Chondrocyte (in vitro differentiated cells): ENCODE measurements at places on chromosomes 16 and 17.

GRCh38 chr17:37037590-37038155 is 88.9 kb downstream of the AATF start:
- DNase-seq, result no peak

- no peak for DNase-seq
Measured at GRCh38 chr17:65025297-65025696, 31.2 kb downstream of the GNA13 start.

- DNase-seq, result no peak
Measured at GRCh38 chr17:41500131-41500911, 5.1 kb downstream of the KRT13 start.

DNA sequence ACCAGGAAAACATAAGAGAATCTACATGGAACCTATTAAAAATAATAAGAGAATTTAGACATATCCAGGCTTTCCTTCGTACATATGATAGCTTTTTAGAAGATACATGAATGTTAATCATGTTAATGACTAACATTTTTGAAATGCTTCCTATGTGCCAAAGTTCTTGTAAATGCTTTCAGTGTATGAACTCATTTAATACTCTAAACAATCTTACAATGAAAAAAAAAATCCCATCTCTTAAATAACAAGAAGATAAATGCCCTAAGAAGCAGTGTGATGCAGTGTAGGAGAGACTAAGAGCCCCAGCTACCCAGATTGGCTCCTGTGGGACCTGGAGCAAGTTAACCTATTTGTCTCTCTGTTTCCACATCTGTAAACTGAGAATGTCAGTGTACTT is 220.4 kb upstream of the MYOCD start:
- no peak for DNase-seq

DNA sequence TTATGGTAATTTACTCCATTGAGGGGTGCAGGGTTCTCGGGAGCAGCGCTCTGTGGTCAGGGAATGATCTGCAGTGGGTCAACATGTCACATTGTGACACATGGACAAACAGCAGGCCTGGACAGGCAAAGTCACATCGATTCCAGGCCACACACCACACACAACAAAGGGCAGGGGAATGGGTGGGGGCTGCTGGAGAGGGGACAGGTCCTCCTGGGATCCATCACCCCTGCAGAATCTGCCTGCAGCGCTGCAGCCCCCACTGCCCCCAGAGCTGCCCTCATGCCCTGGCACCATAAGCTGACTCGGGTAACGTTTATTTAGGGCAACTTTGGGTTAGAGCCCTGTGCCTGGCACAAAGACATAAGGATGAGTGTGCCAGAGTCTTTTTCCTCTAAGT is 9.1 kb downstream of the PEMT start:
- DNase-seq, result no peak

GRCh38 chr17:21199856-21200255 is 14.1 kb downstream of the TMEM11 start:
- DNase-seq, result no peak

- no peak for DNase-seq
Measured at GRCh38 chr16:66224626-66225025, 141.9 kb upstream of the CDH5 start.

- DNase-seq, result peak; percentile 62
Measured at GRCh38 chr17:40518401-40519088, 17.1 kb upstream of the TNS4 start.

- DNase-seq, result no peak
Measured at GRCh38 chr17:43898446-43898845, 8.9 kb downstream of the MPP2 start.

GRCh38 chr17:27968206-27968732 is 74.2 kb upstream of the NLK start:
- DNase-seq, result no peak

DNA sequence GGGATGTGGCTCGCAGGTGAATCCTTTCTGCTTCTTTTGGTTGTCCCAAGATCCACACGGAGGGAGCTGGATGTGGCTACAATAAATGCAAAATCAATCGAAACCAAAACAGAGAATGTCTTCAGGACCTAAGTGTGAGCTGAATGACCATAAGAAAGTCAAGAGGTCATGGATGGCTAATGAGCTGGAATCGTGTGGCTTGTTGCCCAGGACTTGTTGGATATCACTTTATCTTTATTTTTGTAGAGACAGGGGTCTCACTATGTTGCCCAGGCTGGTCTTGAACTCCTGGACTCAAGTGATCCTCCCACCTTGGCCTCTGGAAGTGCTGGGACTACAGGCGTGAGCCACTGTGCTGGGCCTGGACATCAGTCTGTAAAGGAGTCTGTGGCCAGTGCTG is 326.8 kb upstream of the N4BP1 start:
- DNase-seq, result no peak

DNA sequence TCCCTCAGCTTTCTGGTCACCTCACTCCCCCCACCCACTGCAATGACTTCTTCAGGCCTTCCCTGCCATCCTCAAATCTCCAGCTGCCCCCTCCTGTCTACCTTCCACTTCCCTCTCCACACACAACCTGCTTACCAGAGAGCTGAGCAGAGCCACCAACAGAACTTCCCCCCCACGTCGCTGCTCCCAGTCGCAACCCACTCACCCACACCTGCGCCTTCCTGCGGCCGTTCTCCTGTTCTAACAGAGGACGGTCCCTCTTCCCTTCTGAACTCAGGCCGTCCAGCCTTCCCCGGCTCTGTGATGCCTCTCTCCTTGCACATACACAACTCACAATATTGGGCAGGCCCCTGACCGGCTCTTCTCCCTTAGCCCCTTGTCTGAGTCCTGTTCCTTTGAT is 13.6 kb upstream of the NLRC5 start:
- no peak for DNase-seq

GRCh38 chr17:39194089-39194984 is 3.1 kb downstream of the CACNB1 start:
- DNase-seq, result no peak

DNA sequence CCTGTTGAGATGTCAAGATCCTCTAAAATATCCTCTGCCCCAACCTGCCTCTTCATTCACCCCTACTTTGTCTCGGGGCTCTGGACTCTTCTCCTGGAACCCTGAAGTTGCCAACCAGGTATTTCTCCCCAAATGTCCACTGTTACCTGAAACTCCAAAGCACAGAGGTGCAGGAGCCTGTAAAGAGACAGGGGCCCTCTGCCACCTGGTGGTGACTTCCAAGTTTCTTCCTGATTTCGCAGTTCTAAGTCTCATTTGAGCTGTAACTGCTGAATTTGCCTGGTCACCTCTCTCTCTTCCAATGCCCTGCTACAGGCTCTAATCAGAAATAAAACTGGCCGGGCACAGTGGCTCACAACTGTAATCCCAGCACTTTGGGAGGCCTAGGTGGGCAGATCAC is 77.1 kb upstream of the RCVRN start:
- no peak for DNase-seq

DNA sequence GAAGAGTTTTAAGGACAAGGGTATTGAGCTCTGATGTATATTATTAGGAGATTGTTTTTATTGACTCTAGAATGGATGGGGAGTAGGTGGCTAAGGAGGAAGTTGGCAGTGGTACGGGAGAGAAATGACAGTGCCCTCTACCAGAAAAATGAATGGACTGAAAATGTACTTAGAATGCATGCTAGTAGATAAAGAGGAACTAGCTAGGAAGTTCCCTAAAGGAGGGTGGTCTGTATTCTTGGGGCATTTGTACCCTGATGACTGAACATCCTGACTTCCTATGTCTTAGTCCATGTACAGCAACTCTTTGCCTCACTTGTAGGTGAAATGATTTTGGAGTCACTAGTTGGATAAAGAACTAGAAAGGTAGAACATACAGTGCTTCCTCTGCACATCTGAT is 581.5 kb upstream of the RBFOX1 start:
- DNase-seq, result no peak

- DNase-seq, result no peak
Measured at GRCh38 chr17:63221939-63222338, 224.2 kb downstream of the CYB561 start.

GRCh38 chr17:7380855-7381683 is at the start of gene TNK1:
TNK1 (plus strand) TSS chr17:7381089; CDS start chr17:7382927, 1,838 bp downstream.
- no peak for DNase-seq

- no peak for DNase-seq
Measured at GRCh38 chr17:82007228-82007494, 15.5 kb downstream of the CENPX start.

DNA sequence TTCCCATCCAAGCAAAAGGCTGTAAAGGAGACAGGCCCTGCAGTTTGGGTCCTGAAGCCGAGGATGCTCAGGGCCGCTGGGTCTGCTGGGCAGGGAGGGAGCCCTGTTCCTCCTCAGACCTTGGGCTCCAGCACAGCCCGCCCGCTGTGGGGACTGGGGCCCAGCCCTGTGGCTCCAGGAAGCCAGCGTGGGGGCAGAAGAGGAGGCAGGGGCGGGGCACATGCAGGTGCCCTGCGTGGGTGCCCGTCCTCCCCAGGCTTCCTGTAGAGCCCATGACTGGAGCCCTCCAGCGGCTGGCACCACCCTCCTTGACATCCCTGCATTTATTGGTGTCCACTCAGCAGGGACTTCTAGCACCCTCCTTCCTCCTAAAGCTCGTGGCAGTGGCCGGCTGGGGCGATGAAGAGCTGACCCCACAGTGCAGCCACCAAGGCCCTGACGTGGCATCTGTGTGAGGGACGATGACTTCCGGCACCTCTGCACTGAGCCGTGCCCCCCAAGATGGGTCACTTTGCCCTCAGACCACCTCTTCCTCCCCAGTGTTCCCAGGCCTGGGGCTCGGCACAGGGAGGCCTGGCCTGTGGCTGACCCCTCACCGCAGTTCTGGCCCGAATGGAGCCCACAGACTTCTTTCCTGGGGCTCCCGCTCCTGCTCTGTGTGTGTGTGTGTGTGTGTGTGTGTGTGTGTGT is 9.9 kb downstream of the PRSS27 start:
- DNase-seq, result peak; percentile 87

DNA sequence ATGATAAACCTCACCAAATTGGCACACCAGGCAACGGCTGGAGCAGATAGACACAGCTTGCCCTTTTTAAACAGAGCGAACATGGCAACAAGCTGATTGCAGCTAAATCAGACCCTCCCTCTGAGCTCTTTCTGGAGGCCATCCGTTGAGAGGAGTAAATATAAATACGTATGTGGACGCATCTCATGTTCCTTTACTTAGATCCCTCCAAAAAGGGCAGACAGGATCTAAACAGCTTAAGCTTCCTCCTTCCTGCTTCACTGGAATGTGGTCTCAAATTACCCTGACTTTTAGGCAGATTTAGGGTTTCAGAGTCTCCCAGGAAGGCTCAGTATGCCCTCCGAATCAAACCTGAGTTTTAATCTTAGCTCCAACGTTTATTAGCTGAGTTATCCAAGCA is 204.7 kb upstream of the GOT2 start:
- no peak for DNase-seq

DNA sequence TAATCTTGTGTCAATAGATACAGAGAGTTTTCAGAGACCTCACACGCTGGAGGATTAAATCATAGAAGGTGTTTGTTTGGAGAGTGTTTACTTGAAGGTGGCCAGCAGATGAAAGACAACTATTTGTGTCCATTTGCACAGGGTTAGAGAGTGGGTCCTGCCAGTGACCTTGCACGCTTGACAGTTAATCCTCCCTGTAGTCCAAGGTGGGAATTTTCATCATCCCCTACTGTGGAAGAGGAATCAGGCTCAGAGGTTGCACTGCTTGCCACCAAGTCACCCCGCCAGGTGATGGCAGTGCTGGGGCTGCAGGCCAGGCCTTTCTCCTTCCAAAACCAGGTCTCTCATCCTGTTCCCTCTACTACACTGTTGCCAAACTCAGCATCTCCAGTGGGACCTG is 12.3 kb downstream of the CDH1 start:
- DNase-seq, result no peak

- DNase-seq, result peak; percentile 95
Measured at GRCh38 chr17:28371245-28372202, at the start of gene SARM1. SARM1 (plus strand) TSS chr17:28371694; CDS start chr17:28372033, 339 bp downstream.

DNA sequence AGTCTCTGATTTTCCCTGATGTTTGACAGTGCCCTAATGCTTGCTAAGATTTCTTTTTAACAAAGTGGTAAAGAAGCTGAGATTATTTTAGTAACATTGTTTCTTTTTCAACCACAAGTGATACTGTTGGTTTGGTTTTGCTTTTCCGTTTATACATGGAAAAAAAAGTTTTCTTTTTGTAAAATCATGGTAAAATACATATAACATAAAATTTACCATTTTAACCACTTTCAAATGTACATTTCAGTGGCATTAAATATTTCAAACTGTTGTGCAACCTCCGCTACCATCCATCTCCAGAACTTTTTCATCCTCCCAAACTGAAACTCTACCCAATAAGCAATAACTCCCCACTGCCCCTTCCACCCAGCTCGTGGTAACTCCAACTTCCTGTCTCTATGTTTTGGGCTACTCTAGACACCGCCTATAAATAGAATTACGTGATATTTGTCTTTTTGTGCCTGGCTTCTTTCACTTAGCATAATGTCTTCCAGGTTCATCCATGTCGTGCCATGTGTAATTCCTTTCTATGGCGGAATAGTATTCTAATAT is 4.6 kb downstream of the CIITA start:
- DNase-seq, result no peak

- DNase-seq, result no peak
Measured at GRCh38 chr16:66198641-66199040, 167.8 kb upstream of the CDH5 start.

GRCh38 chr17:17341452-17341851 is 38.3 kb downstream of the NT5M start:
- peak; percentile 5 for DNase-seq

- no peak for DNase-seq
Measured at GRCh38 chr16:4561596-4561995, 5.5 kb downstream of the C16orf96 start.
